Activated T-helper 17 cell treated with anti-CD3 and anti-CD28 coated beads, Interleukin-2, amount 50 U/mL, for 72 hours (primary cell): ENCODE measurements at places on chromosomes 13 and 19. TPM values are rescaled to one million over a fixed set of nuclear protein-coding genes. Genes with fewer than 3 reads are reported as not detected.

GRCh38 chr13:97849305-97849704 is 104.2 kb upstream of the IPO5 start:
- ATAC-seq = no peak

- ATAC-seq = no peak
These were observed 8.7 kb downstream of the TIMM44 start for GRCh38 chr19:7934766-7935165.

- no peak for ATAC-seq
These were observed 26.5 kb upstream of the HOMER3 start for GRCh38 chr19:18967358-18968146.

SLC15A1 gene
- not detected for total RNA-seq

GTF2F1 gene
- 56.1 TPM for total RNA-seq
